ENCODE measurements at places on chromosomes 13 and 19.

- DNase-seq, result no peak
Observed at GRCh38 chr19:49855676-49856573, 5.0 kb downstream of the PTOV1 start.

DNA sequence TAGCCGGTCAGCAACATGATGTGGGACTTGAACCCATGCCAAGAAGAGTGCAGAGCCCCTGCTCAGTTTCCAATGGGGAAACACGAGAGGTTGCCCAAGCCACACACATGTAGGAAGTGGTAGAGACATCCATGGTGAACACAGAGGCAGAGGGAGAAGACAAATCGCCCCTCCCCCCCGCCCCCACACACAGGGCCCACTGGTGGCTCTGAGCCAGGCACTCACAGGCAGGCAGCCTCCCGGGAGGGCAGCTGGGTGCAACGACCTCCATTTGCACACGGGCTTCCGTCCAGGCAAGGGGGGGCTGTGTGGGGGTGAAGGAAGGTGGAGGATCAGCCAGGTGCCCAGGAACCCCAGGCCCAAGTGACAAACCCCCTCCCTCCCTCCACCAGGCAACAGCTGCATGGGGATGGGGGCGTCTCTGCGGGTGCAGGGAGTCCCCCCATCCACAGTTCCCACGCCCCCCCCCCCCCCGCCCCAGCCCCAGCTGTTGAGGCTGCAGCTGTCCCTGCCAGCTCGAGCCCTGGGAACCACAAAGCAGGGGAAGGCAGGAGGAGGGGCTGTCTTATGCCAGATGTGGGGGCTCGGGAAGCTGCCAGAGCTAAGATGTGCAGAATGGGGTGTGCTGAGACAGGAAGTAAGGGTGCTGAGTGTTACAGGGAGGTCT, 3.4 kb downstream of the NOTCH3 start:
- DNase-seq, result no peak

- DNase-seq, result no peak
Observed at GRCh38 chr19:1026783-1027649, 608 bp downstream of the CNN2 start.

GRCh38 chr13:34678154-34678553, 263.9 kb upstream of the NBEA start:
- DNase-seq, result no peak

DNA sequence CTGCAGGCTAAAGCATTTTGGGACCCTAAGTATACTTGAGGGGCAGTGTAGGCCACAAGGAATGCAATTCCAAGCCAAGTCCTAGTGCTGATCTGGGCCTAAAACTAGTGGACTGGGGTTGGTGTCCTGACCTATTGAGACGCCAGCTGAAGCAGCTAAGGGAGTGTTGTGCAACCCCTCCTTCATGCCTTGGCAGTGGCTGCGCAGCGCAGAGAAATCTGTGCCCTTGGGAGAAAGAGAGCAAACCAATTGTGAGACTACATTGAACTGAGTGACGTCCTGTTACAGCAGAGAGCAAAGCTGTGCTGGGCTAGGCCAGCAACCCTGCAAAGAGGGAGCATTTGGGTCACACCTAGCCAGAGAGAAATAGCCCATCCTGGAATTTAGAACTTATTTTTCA, 2715.0 kb upstream of the PCDH20 start:
- no peak for DNase-seq

DNA sequence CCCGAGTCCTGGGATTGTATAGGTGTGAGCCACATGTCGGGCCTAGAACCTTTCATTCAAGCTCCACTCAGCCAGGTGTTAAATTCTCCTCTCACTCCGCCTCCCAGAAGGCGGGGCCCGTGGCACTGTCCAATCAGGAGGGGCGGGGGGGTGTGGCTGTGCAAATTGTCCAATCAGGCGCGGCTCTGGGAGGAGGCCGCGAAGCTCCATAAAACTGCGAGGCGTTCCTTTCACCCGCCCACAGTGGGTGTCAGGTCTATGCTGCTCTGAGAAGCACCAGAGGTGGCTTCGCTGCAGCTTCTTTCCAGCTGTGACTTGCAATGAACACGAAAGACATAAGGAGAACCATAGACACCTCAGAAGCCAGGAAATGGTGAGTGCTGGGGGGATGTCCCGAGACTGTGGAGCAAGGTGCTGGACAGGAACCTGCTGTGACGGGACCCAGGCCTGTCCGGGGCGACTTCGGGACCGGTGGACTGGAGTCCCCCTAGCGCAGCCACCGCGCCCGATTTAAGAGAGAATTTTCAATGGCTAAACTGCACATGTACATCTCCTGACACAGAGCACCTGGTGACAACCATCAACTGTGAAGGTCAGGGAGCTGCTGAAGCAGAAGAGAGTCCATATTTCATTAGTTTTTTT, 3.0 kb upstream of the ZNF136 start:
- DNase-seq, result no peak

GRCh38 chr13:26179344-26179743, 42.8 kb downstream of the RNF6 start:
- DNase-seq, result no peak

DNA sequence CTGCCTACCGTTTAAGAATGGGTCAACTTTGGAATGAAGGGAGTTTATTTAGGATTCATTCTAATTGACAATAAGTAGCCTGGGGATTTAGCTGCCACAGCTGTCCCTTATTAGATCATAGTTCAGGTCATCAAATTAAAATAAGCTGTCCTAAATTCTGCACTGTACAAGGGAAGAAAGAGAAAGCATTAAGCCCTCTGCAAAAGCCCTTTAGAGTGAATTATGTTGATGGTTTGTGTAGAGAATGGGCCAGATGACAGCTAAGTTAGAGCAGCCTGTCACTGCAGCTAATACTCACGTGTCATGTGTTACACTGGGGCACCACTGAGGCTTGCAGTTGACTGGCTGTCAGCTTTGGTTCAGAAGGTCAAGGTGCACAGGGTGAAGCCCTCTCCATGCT, 737.1 kb upstream of the SLC10A2 start:
- DNase-seq, result no peak

GRCh38 chr19:7901337-7901736, 2.3 kb upstream of the MAP2K7 start:
- DNase-seq, result no peak

- DNase-seq, result no peak
Observed at GRCh38 chr13:41833831-41834230, 127.1 kb downstream of the VWA8 start.

Data from ELF-1 (cell line).